Motor neuron (in vitro differentiated cells): ENCODE measurements at places on chromosomes 11 and 22.

- ATAC-seq = no peak
Measured at GRCh38 chr11:24773322-24773721, 276.5 kb downstream of the LUZP2 start.

- no peak for ATAC-seq
Measured at GRCh38 chr11:120185706-120186455, 25.0 kb upstream of the OAF start.

DNA sequence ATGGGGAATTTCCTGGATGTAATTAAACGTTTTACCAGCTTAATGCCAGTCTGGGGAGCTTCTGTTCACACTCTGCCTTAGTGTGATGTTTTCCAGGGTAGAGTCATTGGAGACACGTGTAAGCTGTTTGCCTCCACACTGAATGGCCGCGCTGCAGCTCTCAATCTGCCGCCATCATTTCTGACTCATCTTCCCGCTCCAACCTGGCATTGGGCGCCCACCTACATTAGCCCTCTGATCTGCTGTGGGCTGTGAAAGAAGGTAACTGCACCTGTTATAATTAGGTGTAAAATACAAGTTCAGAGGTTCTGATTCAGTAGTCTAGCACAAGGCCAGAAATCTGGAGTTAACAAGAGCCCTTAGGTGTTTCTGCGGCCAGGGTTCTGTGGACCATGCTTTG is 54.6 kb downstream of the MN1 start:
- no peak for ATAC-seq

DNA sequence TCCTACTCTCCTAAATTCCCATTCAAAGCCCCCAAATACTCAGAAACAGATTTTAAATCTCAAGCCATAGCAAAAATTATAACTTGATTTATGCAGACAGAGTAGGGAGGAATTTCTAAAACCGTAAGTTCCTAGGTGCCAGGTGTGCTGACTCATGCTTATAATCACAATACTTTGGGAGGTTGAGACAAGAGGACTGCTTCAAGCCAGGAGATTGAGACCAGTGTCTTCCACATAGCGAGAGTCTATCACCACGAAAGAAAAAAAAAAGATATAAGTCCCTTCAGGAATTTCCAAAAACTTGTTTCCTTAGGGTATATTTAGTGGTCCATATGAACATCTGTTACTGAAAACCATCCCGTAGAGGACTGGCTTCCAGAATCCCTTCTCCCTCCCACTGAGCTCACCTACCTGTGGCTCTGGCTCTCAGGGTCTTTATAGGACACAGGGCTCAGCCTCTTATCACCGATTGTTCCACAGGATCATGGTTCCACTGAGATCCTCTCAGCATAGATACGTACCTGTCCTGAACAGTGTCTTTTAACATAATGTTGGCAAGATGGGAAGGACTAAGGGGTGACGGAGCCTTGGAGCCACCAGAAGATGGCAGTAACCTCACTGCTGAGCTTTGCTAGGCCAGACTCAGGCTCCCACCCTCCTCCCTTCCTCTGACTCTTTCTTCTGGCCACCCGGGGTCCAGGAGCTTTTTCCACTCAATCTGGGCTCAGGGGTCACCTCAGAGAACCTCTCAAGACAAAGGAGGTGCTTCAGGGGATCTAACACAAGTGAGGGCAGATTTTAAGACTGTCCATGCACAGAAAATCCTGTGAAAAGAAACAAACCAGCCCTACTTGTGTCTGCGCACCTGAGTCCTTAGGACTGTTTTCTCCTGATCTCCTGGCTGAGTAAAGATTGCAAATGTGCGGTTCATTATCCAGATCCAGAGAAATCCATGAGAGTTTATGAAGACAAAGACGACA is 117.5 kb upstream of the TOP3B start:
- no peak for ATAC-seq

- peak; percentile 54 for ATAC-seq
Measured at GRCh38 chr22:44003405-44004103, 20.5 kb upstream of the PARVB start.

- ATAC-seq = no peak
Measured at GRCh38 chr11:45098929-45099328, 47.5 kb upstream of the PRDM11 start.
